ENCODE measurements at places on chromosomes 13 and 19.

DNA sequence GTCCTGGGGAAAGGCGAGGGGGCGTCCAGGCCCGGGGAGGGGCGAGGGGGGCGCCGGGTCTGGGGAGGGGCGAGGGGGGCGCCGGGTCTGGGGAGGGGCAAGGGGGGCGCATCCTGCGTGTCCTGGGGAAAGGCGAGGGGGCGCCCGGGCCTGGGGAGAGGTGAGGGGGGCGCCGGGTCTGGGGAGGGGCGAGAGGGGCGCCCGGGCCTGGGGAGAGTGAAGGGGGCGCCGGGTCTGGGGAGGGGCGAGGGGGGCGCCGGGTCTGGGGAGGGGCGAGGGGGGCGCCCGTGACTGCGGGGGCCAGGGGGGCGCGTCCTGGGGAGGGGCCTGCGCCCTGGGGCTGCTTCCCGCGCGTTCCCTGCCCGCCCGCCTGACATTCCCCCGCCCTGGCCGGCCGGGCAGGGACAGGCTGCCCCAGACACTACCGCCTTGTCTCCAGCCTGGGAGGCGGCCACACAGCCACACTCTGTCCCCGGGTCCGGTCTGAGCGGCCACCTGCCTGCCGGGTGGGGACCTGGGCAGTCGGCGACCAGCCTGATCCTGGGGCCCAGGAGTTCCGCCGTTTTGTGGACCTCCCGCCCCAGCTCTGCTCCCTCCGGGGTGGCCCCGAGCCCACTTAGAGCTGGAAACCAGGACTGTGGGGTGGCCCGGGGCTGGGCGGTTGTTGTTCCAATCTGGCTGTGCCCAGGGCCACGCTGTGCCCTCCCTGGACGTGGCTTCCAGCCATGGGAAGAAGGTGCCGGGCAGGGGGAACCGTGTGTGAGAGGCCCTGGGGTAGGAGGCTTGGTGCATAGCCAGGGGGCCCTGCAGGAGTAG, 11.8 kb downstream of the PALM start:
- DNase-seq: no peak

- DNase-seq: no peak
These were observed 36.1 kb downstream of the OLFM4 start for GRCh38 chr13:53064731-53065130.

DNA sequence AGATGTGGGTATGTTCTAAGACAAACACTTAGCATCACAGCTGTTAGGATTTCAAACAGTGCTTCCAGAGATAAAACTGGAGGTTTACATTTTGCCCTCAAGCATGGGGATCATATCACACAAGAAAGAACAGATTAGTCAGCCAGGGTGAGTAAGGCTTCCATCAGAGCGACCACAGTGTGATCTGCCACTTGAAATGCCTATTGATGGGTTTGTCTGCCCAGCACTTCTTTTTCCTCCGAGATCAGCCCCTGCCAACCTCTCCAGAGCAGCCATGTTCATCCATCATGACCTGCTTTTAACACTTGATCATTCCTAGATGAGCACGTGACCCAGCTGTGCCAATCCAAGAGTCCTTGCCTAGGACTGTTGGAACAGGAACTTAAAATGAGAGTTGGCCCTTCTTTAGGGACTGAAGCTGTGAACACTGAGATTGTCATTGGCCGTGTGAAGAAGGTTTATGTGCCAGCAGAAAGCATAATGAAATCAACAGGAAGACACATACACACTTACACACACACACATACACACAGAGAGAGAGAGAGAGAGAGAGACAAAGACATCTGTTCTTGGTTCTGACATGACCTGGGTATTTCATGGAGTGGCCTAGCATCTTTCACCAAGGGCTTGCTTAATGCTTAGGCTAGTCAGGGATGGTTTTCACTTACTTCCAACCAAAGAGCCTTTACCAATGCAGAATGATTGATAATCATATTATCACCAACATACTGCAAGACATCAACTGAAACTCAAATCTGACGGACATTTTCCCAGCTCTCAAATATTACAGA, 5.2 kb upstream of the CEBPG start:
- DNase-seq: no peak

DNA sequence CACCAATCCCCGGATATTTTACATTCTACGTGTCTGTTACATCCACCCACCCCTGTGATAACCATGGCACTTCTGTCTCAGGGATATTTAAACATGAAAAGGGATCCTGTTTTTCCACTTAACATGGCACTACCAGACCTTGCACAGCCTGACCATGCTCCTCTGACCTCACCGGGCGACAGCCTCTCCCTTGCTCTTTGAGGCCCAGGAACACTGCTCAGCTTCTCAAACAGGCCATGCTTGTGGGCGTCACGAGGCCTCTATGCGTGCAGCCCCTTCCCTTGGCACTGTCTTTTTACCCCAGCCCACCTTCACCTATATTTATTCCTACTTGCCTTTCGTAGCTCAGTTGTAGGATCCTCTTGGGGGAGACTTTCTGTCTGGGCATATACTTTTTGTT, 385.6 kb downstream of the UQCRFS1 start:
- DNase-seq: no peak

- DNase-seq: no peak
These were observed 21.2 kb downstream of the PRKCSH start for GRCh38 chr19:11456659-11457058.

GRCh38 chr19:3129112-3129511, 6.7 kb upstream of the GNA15 start:
- peak; percentile 55 for DNase-seq

- DNase-seq: no peak
These were observed 180.0 kb downstream of the USP12 start for GRCh38 chr13:26991508-26992181.

GRCh38 chr19:33193269-33193864, 763 bp upstream of the LRP3 start:
- DNase-seq: no peak
